Stimulated activated effector memory CD8-positive, alpha-beta T cell treated with anti-CD3 and anti-CD28 coated beads, Interleukin-12 subunit alpha, Interleukin-12 subunit beta, amount 100 ng/mL, for 72 hours (primary cell): ENCODE measurements at places on chromosomes 7 and 10.

DNA sequence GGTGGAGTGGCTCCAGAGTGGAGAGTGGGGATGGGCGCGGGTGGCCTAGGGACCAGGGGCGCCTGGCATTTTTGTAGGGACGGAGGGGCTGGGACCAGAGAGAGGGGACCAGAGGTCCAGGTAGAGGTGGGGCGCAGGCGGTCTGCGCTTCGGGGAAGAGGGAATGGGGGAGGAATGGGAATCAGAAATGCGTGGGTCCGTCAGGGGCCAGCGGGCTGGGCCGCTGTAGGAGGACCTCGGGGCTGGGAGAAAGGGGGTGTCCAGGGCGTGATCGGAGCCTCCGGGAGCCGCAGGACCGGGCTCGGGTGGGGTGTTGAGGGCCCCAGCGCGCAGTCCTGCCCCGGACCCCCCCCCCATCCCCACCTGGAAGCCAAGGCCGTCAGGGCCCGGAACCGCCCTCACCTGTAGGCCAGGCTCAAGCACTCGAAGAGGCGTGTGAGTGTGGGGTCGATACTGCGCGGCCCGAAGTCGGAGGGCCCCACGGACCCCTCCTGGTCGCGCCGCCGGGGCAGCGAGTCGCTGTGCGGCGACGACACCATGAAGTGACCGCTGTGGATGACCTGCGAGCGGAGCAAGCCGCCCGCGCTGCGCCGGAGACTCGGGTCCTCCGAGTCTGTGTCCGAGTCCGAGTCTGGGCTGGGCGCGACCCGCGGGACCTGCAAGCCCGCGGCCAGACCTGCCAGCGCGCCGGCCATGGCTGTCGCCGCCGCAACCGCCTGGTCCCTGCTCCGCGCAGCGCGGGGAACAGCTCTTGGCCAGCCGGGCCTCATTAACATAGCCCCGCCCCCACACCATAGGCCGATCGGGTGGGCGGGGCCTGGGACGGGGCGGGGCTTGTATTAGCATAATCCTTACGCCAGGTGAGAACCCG is at the start of gene MLXIPL:
MLXIPL (minus strand) TSS at position 725 of the 871 bp plus-strand sequence; CDS start at position 695, 30 bp downstream.
- peak; percentile 33 for DNase-seq

DNA sequence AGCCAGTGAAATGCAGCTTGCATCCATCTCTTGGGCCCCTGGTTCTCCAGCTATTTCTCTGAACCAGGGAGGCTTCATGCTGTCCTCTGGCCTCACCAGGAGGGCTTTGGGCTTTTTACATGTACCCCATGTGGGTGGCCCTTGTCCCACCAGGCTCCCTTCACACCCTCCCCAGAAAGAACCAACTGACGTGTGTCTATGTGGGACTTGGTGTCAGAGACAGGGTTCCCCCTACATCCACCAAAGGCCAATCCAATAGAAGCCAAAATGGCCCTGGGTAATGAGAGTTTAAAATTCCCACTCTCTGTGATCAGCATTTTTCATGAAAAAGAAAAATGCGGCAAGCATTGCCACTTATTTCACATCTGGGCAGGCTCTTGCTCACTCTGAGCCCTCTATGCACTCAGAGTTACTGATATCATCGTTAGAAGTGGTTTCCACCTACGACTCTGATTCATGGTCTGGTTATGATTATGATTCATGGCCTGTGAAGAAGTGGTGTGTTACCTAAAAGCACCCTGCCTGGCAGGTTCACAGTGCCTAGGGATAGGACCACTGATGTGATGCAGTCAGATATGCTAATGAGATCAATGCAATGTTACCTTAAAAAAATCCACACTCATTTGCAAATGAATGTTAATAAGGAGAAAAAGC is 133.5 kb downstream of the BUB3 start:
- peak; percentile 59 for DNase-seq

DNA sequence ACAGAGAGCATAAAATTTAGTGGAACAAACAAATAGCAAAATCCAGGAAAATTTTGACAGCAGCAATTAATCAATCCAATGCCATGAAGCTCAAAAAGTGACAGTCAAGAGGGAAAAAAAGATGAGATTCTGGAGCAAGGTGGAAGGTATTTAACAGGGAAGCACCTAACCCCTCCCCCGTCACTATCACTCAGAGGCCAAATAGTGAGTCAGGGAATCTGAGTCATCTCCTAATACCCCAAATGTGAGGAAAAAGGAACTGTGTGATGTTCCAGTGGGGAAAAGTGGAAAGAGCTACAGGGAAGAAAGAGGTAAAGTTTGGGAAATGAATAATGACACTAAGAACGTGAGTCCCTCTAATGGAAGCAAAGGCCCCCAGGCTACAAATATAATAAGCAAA is 113.2 kb upstream of the PHF14 start:
- no peak for DNase-seq

- no peak for DNase-seq
Measured at GRCh38 chr7:118731854-118732253, 507.4 kb downstream of the ANKRD7 start.

- no peak for DNase-seq
Measured at GRCh38 chr7:158685693-158686092, 18.9 kb downstream of the NCAPG2 start.
